ENCODE measurements at places on chromosomes 16 and 17. TPM values are rescaled to one million over a fixed set of nuclear protein-coding genes. Genes with fewer than 3 reads are reported as not detected.
A peak's percentile ranks its signal among the peaks of the same experiment; 100 is the strongest.

SAMD14 gene
- total RNA-seq: 1.5 TPM

OR2C1 gene
- total RNA-seq: 0.35 TPM

- no peak overlapping the region for H3K27ac ChIP-seq
- no peaks in the 10 kb centered on the region for H3K27me3 ChIP-seq
- no peak for DNase-seq
- no peaks in the 10 kb centered on the region for H3K4me1 ChIP-seq
- H3K4me3 ChIP-seq: no peak overlapping the region
Observed at GRCh38 chr17:39533891-39534290, 72.6 kb downstream of the CDK12 start.

- no peak for DNase-seq
- H3K36me3 ChIP-seq: no peaks in the 10 kb centered on the region
- no peak overlapping the region for H3K4me3 ChIP-seq
- H3K27ac ChIP-seq: no peak overlapping the region
- H3K4me1 ChIP-seq: peaks cover 43% of the 10 kb centered on the region
Observed at GRCh38 chr17:78240012-78240655, 8.7 kb downstream of the TMEM235 start.

- DNase-seq: no peak
- H3K36me3 ChIP-seq: no peaks in the 10 kb centered on the region
- no peak overlapping the region for H3K4me3 ChIP-seq
Observed at GRCh38 chr17:77844681-77845080, 113.8 kb upstream of the TNRC6C start.

FGF11 gene
- 1.6 TPM for total RNA-seq

DNA sequence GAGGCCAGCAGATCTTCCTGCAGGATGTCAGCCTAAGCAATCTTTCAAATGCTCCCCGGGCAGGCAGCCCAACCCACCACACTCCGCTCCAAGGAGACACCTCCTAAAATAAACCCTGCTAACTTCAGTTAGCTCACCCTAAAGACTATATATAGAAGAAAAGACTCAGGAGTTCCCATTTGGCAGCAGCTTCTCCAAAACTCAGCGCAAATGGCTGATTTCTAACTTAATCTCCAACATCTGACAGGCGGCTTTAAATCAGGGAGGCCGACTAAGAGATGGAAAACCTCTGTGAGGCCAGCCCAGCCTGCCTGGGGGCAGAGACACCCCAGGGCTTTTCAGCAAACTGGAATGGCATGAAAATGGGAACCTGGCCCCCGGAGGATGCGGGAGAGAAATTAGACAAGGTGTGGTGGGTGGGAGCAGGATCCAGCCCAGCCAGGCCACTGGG lies 91.6 kb downstream of the XYLT1 start:
- H3K4me3 ChIP-seq: no peak overlapping the region
- H3K36me3 ChIP-seq: no peaks in the 10 kb centered on the region
- peak overlapping the region; percentile 85 for H3K27ac ChIP-seq

HBZ gene
- total RNA-seq: 0.93 TPM

DNA sequence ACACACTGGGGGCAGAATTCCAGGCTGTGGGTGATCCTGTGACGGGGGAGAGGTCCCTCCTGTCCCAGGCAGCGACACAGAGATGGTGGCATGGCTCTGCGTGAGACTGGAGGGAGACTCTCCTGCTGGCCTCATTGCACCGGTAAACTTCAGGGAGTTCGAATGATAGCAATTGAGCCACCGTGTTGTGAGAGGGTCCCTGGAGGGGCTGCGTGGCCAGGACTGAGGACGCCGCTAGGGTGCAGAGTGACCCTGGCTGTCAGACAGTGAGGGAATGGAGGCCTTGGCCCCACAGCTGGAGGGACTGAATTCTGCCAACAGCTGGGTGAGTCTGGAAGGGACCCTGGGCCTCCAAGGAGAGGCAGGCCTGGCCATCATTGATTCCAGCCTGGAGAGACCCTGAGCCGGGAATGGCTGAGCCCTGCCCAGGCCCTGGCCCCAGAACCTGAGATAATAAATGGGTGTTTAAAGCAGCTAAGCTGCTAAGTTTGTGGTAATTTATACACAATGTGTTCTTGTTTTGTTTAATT lies 32.6 kb downstream of the CCDC57 start:
- H3K27ac ChIP-seq: no peak overlapping the region
- H3K36me3 ChIP-seq: peaks cover 57% of the 10 kb centered on the region
- no peaks in the 10 kb centered on the region for H3K4me1 ChIP-seq

CLEC19A gene
- total RNA-seq: not detected

DNA sequence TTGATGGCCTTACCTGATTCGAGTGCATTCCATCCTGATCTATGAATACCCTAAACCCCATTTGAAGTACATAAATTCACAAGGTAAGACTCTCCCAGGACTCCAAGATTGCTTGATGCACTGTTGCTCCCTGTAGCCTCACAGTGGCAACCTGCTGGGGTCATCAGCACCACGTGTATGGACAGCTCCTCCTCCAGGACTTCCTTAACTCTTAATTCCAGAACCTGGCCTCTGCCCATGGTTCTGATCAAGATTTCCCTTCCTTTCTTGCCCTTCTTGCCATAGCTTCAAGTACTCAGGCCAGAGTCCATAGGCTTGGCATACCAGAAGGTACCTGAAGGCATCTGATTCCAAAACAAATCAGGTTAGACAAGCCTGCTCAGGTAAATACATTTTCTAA lies 34.0 kb upstream of the NLK start:
- no peaks in the 10 kb centered on the region for H3K4me1 ChIP-seq
- H3K4me3 ChIP-seq: no peak overlapping the region
- H3K36me3 ChIP-seq: no peaks in the 10 kb centered on the region
- no peaks in the 10 kb centered on the region for H3K27me3 ChIP-seq
- no peak overlapping the region for H3K27ac ChIP-seq
- DNase-seq: peak; percentile 43

KRT31 gene
- 3.3 TPM for total RNA-seq

- H3K27ac ChIP-seq: no peak overlapping the region
- H3K4me1 ChIP-seq: peaks cover 24% of the 10 kb centered on the region
- no peak for DNase-seq
- peaks cover 12% of the 10 kb centered on the region for H3K27me3 ChIP-seq
- no peaks in the 10 kb centered on the region for H3K36me3 ChIP-seq
- no peak overlapping the region for H3K4me3 ChIP-seq
Observed at GRCh38 chr17:80978499-80979497, 12.8 kb upstream of the CHMP6 start.

GRCh38 chr17:5816491-5817070 lies 232.3 kb upstream of the NLRP1 start:
- H3K27ac ChIP-seq: no peak overlapping the region
- H3K36me3 ChIP-seq: no peaks in the 10 kb centered on the region
- H3K4me1 ChIP-seq: peaks cover 11% of the 10 kb centered on the region
- H3K4me3 ChIP-seq: no peak overlapping the region

GRCh38 chr17:10251212-10251948 lies 53.0 kb upstream of the GAS7 start:
- H3K36me3 ChIP-seq: no peaks in the 10 kb centered on the region
- no peak overlapping the region for H3K4me3 ChIP-seq
- H3K4me1 ChIP-seq: no peaks in the 10 kb centered on the region

DNA sequence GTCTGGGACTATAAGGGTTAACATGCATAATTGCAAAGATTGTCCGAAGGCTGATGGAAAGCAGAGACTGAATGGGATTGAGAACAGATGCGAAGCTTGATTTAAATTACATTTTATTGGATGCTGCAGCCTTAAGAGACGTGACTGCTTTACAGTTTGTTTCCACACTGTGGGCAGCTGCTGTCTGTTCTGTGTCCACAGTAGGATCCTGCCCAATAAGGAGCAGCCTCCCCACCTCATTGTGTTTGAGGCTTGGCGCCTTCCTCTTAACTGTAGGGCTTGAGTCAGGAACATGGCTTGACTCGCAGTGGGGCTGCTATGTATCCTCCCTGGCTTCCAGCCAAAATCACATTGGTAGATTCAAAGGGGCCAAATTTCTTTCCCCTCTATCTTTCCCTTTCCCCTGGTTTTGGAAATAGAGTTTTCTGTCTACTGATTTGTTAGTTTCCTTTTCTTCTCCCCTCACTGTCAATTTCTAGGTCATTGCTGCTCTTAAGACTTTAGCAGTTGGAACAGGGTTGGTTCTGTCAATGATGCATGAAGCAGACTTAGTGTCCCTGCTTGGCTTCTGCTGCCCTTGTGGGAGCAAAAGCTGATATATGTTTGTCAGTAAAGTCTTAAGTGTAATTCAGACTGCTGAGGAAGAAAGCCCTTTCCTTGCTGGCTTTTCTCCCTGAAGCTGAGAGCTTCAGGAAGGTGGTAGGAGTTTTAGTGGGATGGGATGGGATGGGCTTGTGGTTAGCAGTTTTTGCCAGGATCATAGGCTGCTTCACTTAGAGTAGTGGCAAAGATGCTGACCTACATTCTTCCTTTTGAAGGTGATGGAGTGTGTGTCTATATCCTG lies 5.0 kb upstream of the RARA start:
- peaks cover 59% of the 10 kb centered on the region for H3K4me1 ChIP-seq
- peak overlapping the region; percentile 72 for H3K27ac ChIP-seq
- peaks cover 4% of the 10 kb centered on the region for H3K36me3 ChIP-seq
- H3K4me3 ChIP-seq: no peak overlapping the region
- no peaks in the 10 kb centered on the region for H3K27me3 ChIP-seq

DNA sequence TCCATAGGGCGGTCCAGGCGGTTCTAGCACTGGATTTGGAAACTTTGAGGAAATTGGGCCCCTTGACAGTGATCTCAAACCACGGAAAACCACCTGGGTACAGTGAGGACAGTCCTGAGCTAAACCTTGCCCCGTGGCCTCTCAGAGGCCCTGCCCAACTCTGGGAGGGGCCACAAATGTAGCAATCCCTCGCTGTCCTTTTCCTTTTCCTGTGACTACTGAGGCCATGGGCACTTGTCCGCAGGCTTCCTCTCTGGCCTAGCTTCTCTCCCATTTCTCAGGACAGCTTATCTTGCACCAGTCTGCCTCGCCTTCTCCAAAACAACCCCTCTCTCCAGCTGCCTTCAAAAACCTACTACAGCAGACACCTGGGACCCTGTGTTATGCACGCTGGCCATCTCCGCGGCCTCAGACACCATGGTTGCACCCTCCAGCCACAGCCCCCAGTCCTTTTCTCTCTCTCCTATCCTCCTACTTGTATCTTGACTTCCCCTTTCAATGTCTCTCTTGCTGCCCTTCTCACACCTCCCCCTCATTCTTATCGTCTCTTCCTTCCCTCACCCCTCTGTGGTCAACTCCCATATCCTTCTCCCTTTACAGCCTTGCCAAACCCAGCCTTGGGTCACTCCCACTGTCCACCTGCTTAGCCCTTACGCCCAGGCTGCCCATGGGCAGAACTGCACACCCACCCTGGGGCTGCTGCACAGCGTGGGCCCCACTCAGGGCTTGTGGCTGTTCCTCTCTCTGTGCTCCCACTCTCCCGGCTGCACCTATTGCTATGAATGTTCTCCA lies 7.6 kb downstream of the SCPEP1 start:
- no peak overlapping the region for H3K27ac ChIP-seq
- H3K36me3 ChIP-seq: no peaks in the 10 kb centered on the region
- no peak overlapping the region for H3K4me3 ChIP-seq
- DNase-seq: no peak
- H3K4me1 ChIP-seq: no peaks in the 10 kb centered on the region

Measured in muscle of leg (tissue), 16 donors.